ENCODE measurements at places on chromosomes 6 and 20.

- peak; percentile 33 for DNase-seq
Measured at GRCh38 chr20:2387180-2387577, 6.5 kb downstream of the TGM6 start.

DNA sequence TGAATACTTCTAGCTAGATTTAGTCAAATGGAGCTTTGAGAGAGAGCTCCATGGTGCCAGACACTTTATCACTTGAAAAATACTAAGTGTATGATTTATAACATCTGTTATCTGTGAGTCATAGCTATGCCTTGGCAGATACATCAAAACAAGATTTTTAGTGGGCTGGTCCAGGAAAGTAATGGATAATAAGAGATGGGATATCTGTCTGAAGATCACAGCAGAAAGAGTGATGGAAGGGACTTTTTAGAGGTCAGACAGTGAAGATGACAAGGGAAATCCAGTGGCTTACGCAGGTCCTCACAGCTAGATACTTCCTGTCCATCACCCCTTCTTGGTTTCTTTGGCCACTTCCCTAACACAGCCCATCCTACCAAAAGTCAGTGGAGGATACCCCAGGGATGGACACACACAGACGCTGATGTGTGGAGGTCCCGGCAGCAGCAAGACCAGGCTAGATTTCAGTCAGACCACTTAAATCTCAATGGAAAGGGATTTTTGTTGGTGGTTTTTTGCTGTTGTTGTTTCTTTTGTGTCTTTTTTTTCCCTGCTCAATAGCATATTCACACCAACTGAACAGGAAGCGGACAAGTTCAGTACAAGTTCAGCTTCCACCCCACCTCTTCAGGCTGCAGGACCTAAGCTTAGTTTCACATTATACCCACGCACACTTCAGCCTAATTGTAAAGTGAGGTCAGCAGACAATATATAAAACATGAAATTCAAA, 209.3 kb downstream of the ALDH8A1 start:
- DNase-seq = no peak

- DNase-seq = no peak
Measured at GRCh38 chr20:11431621-11432020, 486.1 kb upstream of the BTBD3 start.

DNA sequence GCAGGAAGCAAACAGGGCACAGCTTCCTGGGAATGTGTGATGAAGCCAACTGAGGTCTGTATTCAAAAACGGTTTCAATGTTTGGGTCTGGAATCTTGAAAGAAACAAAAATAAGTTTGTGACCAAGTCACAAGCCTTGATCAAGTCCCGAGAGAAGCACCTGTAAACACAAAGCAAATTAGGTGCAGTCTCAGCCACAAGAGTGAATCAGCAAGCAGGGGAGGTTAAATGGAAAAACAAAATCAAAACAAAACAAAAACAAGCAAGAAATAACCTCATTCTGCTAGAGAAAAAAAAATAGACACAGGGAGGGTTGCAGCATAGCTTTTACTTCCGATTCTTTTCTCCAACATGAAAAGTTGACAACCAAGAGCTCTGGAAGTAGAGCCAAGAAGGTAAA, 201.7 kb downstream of the CLIC5 start:
- DNase-seq = no peak

DNA sequence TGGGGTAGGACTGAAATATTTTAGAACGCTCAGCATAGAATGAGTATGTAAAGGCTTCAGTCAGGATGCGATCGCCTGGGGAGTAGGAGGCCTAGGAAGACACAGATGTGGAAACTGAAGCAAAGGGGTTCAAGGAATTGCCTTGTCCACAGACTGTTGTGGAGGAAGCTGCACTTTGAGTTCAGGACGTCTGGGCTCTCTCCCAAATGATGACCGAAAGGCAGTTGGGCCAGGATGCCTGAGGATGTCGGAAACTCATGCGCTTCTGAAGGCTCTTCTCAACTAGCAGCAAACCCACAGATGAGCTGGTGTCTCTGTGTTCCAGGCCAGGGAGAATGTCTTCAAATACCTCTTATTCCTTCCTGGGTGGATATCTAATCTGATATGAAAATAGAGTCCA, 146.2 kb upstream of the SULF2 start:
- no peak for DNase-seq

DNA sequence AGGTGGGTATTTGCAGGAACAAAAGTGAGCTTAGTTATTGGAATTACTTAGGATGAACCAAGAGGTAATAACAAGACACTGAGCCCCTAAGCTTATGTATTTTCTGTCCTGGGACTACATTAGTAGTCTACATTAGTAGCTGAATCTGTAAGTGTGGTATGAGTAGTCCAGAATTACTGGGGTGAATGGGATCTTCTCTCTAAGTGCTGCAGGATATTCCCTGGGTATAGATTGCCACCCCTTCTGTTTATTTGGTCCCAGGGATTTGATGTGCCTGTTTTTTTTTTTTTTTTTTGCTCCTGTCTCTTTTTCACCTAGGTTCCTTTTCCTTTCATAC, 5.9 kb downstream of the CD2AP start:
- no peak for DNase-seq

Data from stimulated activated CD4-positive, alpha-beta T cell treated with anti-CD3 and anti-CD28 coated beads, Interleukin-1b, Interleukin-23, amount 100 ng/mL, for 1 hour (primary cell).